Stimulated activated memory B cell treated with anti-CD40 and anti-IgM and Interleukin-4, amounts not matched to agents 10 μg/mL and 1 μg/mL and 100 μg/mL, for 72 hours (primary cell): ENCODE measurements at places on chromosomes 1 and 21.
A peak's percentile ranks its signal among the peaks of the same experiment; 100 is the strongest.

DNA sequence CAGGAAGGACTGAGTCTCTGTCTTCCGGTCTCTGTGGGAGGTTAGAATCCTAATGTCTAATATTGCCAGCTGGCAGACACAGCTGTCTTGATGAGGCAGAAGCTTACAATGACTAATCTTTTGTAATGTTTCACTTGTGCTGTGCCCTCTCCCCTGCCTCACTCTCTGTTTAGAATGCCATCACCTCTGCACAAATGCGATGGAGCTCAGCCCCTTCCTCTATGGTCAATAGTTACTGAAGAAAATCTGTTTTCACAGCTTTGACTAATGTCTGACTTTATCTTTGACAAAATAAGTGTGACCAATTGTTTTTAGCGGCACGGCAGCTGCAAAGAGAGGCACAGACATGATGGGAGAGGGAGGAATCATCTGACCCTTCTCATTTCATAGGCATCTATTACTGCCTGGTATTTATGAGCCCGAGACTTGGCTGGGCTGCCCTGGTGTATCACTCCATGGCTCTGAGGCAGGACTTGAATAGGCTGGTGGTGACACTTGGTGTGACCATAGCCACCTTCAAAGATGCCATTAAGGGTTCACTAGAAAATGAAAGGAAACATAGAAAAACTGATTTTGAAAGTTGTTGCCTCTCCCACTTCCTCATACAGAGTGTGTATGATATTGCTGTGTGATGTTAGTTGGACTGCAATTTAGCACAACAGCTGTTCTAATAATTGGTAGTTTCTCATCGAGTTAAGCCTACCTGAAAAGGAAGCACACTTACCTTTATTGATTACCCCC is 163.2 kb upstream of the NBPF11 start:
- ATAC-seq = peak; percentile 89

- no peak for ATAC-seq
These were observed 102.6 kb downstream of the KIAA0319L start for GRCh38 chr1:35454616-35455015.

DNA sequence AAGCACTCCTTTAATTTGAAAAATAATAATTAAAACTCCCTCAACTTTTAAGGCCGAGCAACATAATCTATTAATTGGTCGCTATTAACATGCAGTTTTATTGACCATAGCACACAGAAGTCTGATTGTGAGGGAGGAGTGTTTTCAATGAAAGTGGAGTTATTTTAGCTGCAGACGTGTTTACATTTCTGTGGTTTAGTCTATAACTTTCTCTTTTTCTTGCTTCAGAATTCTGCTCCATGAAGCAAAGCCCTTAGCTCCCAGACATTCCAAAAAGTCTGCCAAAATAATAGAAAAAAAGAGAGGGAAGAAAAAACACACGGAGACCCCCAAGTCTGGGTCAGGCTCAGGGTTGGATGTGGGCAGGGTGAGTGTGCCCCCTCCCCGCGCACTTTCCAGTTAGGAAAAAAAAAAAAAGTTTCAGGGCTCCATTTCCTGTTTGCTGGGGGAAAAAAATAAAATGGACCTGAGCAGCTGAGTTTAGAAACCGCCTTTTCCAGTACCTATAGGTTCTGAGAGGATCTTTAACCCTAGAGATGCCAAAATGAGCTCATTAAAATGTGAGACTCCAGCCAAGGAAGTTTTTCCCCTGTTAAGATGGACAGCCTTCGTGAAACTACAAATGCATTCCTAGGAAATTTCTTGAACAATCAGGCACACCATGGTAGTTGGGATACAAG is 143.7 kb upstream of the ETS2 start:
- ATAC-seq = no peak

GRCh38 chr1:108645564-108646184 is 15.2 kb downstream of the HENMT1 start:
- no peak for ATAC-seq

DNA sequence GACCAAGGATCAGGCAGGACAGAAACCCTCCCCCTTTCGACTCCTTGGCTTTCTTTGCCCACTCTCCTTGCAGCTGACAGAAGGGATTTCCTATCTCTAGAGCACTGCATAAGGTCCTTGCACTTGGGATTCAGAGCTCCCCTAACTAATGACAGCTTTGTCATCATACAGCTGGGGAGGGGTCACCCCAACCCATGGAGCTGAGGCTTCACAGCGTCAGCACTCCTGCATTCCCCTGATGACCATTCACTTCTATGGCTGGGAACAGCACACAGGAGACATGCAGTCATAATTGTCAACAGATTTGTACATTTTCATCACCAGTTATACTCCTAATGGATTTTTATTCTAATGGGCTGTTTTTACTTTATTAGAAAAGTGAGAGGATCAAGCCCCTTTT is 161.7 kb upstream of the C1orf87 start:
- no peak for ATAC-seq

- no peak for ATAC-seq
These were observed 40.4 kb downstream of the OLIG1 start for GRCh38 chr21:33110340-33110715.

DNA sequence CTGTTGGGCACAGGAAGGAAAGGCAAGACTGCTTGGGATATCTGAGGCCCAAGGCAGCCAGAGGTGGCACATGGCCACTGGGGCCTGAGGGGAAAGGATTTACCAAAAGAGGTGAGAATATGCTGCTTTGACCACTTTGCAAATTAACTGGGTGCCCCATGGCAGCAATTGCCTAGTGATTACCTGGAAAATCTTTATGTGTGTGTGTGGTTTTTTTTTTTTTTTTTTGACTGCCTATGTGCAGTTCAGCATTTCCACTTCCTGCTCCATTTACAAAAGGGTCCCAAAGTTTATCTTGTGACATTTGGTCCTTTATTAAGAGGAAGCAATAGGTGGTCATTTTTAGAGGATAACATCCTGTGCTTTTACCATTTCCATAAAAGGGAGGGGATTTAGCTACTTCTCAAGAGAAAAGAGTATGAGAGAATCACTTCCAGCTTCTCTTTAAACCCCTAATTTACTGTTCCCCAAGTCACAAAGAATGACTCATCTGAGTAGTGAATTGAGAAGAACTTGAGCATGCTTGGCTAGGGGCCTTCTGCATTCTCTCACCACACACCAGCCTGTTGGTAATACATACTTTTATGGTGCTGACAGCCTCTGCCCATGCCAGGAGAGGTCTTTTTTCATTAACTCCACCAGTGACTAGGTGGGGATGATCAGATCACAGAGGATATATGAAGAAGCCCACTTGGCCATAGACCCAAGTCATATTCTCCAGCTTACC is 52.1 kb downstream of the SYDE2 start:
- peak; percentile 85 for ATAC-seq

DNA sequence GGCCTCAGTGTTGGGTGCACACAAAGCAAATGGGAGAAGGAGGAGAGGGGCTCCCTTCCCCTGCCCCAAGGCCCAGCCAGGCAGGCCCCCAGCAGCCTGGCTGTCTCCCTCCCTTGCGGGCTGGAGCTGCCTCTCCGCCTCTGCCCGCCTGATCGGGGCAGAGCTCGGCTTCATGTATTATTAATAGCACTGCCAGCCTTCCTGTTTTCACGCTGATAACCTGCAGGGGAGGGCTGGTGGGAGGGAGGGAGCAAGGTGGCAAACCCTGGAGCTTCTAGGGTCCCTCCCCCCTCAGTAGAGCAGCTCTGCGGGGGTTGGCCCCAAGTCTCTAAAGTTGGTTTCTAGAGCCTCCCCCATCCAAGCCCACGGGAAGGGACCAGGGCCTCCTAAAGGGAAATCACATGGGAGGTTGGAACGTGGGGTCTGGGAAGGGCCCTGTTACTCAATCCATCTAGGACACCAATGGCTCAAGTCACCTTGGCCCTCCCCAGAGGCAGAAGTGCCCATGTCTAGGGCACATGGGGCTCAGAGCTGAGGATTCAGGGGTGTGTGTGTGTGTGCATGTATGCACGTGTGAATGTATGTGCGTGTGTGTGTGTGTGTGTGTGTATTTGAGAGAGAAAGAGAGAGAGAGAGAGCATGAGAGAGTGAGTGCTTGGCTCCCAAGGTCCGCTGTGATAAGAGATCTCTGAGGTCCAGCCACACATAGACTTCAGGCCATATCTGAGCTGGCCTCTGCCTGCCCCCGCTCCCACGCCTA is 21.8 kb upstream of the POU3F1 start:
- ATAC-seq = peak; percentile 17

DNA sequence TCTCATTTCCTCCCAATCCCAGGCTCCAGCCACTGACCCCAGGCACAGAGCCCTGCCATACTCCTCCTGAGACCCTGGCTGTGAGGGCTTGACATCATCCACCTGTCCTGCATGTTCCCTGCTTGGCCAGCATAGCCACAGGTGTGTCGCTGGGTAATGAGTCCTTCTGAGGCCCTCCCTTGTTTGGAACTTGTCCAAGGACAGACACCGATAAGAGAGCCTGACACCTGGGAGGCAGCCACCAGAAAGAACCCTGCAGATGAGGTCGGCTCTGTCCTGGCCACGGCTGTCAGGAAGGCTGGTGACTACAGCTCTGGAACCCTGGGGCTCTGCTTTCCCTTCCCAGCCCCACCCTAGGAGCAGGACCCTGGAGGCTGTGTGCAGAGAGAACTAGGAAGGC is 34.6 kb downstream of the TMEM63A start:
- no peak for ATAC-seq

DNA sequence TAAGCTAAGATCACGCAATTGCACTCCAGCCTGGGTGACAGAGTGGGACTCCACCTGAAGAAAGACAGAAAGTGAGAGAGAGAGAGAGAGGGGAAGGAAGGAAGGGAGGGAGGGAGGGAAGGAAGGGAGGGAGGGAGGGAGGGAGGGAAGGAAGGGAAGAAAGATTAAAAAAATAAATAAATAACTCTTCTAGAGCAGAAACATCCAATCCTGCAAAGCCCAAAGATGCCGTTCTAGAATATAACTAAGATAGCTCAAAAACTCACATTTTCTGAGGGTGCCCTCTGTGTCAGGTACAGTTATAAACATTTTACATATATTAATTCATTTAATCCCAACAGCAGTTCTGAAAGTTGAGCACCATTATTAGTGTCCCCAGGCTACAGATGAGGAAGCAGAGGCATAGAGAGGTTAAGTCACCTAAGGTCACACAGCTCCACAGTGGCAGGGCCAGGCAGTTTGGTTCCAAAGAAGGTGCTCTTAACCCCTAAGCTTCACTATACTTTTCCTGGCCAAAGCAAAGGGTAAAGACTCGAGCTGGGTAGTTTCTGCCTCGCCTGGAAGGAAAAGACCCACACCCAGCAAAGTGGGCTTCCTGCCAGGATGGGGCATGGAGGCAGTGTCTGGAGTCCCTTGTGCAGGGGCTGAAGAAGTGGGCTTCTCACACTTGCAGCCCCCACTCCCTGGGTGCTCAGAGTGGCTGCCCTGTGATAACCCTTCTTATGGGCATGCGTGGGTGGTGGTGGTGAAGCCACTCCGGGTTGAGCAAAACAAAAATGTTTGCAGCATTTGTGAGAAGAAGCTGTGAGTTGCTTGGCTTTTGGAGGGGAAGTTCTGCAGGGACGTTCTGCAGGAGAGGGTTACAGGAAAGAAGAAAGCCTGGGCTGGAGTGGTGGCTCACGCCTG is 7.9 kb upstream of the PIK3CD start:
- peak; percentile 64 for ATAC-seq

DNA sequence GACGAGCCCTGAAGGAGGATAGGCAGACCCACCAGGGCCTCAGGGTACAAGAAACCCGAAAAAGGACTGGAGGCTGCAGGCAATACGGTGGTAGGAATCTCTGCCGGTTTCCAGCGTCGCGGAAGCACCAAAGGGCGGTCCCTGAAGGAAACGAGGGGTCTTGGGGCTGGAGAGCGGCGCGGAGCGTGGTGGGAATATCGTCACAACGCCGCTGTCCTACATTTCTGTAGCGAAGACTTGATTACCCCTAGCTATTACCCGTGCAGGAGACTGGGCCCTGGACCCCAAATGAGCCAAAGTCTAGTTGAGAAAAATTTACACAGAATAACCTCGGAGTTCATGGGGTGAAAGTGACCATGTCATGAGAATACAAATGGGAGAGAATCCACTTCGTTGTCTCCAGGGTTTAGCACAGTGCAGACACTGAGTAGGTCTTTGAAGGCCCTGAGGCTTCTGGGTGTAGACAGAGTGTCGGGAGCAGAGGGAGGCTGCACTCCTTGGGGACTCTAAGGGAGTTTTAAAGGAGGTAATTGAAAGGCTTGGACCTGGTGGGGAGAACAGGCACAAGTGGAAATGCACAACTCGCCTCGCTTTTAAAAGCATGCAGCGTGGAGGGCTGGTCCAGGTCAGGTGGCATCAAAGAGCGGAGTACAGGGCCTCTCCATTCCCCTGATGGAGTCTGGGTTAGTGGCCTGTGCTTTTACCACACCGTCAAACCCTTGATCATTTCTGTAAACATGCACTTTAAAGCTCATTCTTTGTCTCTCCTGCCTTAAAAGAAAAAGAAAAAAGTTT is 1.5 kb downstream of the ATP1A1 start:
- no peak for ATAC-seq

DNA sequence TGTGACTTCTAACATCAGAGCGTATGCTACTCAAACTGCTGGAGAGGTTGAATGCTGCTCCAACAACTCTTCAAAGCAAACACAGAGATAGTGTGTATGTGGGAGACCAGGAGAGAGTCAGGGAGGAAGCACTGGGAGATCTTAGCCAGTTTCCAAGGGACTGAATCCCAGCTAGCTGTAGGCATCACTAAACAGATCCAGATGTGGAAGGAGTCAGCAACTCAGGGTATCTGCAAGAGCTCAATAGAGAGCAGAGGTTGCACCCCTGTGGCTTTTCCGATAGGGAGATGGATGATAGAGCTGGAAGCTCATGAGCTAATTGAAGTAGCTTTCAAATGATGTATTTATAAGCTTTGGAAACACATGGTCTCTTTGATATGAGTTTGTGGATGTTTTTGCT is 168.9 kb upstream of the HOOK1 start:
- no peak for ATAC-seq

DNA sequence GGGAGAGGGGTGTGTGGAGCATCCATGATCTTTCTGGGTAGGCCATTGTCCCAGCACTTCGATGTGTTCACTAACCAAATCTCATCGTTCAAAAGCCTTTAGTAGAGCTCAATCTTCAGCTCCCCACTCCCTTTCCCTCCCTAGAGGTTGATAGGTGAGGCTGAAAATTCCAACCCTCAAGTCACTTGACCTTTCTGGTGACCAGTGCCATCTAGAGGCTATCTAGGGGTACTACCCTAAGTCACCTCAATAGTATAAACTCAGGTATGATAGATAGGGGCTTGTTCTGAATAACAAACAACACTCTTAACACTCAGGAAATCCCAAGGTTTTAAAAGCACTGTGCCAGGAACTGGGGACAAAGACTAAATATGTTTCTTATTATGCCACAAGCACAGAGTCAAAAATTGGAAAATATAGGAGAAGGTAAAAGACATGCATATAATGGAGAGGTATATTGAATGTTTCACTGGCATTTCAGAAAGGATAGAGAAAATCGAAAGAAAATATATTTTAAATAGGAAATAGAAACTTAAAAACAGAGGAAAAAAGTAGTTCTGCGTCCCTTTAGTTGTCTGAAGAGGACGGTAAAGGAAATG is 42.9 kb upstream of the CD53 start:
- ATAC-seq = peak; percentile 62

GRCh38 chr21:45104560-45104959 is 30.2 kb downstream of the ADARB1 start:
- peak; percentile 76 for ATAC-seq
